ENCODE measurements at places on chromosomes 1 and 21.

DNA sequence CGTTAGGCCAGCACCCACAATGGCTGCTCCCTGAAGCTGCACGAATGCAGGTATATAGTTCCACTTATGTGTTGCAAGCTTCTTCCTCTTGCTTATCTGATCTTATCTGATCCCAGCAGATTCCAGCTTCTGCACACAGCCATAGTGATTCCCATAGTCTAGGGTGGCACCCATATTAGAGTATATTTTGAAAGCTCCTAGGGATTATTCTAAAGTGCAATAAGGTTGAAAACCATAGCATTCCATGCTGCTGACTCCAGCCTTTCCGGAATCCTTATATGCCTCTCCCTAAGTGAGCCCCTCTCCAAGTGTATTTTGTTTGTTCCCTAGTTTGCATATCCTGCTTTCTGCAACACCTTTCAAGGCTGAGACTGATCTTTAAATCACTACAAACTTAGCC lies 432.0 kb downstream of the SETD4 start:
- DNase-seq, result no peak

DNA sequence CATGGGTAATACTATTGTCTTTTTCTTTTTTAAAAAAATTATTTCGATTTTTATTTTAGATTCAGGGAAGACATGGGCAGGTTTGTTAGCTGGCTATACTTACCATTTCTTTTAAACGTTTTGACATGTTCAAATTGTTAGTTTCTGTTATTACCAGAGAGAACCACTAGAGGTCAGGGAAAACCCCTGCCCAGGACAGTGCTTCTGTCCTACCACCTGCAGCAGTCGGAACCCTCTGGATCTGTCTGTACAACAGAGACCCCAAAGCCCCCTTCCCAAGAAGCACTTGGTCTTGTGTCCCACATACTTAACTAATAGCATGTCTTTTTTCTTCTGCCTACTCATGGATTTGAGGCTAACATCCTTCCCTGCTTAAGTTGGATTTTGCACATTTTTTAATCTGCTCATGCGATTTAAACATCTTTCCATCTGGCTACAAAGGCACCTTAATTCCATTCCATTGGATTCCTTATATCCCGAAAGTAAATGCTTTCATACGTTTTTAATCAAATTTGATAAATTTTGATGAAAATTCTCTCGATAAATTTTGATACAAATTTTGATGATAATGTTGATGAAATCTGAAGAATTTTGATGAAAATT lies 10.0 kb upstream of the C1orf115 start:
- no peak for DNase-seq

DNA sequence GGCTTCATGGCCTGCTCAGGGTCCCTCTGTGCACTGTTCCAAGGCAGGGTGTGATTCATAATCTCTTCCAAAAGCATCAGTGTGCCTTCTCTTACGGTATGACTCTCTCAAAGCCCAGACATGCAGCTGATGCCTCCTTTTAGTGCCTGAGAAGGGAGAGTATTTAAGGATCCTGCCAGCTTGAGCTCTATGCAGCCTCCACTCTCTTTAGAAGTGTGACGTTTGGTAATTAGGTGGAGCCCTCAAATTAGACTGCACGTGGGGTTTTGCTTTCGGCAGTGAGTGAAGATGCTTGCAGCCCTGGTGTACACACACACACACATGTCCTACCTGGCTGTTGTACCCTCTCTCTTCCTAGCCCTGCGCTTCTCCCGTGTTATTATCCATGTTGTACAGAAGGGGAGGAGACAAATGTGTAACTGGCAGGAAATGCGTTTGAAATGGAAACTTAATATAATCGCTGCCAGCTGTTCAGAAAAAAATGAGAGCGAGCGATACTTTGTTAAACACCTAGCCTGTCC lies 2.6 kb upstream of the C1orf174 start:
- DNase-seq, result peak; percentile 13

GRCh38 chr1:82555501-82555900 lies 754.8 kb downstream of the ADGRL2 start:
- DNase-seq, result no peak

DNA sequence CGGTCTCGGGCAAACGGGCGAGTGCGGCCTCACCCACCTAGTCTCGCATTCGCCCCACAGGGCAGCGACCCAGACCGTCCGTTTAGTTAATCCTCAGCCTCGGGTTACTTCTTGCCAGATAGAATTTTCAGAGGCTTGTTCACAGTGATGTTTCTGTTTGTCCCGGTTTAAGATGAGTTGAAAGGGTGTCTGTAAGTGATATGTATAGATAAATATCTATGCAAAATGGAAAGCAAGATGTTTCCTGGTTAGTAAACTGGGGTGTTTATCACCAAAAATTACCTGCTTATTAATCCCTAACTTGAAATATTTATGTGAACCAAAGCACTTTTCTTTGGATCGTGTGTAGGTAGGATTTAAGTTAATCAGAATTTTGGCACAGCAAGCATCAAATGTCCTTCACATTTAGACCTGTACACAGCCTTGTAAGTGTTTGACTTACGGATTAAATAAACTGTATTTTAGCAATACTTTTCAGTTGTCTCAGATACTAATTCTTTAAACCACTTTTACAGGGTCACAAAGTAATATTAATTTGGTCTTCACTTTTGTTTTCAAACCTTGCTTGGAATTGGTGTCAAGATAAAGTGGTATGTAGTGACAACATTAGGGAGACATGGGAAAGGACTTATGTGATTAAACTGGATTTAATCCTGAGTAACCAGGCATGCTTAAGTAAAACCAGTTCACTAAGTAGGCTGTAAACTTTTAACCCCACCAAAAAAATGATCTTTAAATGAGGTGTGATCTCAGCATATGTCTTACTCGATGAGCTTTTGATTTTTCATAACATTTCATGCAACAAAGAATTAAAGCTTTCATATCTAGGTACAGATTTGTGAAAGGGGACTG lies 914 bp downstream of the ZNF326 start:
- DNase-seq, result no peak

DNA sequence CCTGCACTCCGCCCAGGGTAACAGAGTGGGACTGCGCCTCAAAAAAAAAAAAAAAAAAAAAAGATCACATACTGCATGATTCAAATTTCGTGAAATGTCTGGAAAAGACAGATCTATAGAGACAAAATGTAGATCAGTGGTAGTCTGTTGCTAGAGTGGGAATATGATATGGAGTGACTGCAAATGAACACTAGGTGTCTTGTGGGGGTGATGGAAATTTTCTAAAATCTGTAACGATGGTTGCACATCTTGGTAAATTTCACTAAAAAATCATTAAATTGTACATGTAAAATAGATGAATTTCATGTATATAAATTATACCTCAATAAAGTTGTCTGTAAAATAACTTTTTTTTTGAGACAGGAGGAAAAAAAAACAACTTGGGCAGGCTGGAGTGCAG lies 5.5 kb downstream of the AIDA start:
- no peak for DNase-seq

DNA sequence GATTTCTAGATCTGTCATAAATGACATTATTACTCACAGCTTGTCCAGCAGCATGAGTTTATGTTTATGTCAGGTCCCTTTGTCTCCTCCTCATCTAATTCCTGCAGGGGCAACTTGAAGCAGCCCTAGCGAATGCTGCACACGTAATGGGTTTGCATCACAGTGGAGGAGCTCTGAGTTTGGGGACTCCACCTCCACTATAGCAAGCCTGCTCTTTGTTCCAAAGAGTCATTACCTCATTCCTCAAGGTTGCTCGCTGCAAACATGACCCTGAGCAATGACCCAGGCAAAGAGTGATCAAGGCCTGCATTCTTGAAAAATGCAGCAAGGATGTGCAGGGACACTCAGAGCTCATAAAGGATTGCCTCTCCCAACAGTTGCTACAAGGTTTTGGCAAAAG lies 261.9 kb downstream of the HHIPL2 start:
- no peak for DNase-seq

DNA sequence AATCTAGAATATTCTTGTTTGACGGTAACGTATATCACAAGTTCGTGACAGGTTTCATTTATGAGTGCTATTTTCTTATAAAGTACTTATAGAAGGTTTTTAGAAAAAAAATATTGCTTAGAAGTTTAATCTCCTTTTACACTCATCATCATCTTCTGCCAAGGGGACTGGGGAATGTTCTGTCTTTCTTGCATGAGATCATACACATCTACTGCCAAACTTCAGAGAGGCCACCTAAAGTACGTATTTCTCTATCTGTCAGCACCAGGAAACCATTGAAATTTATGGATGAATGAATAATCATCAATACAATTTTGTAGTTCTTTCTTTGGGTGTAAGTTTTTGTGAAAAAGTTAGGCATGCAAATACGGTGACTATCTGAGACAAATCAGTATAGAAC lies 245.8 kb downstream of the SPATA17 start:
- no peak for DNase-seq

- no peak for DNase-seq
Observed at GRCh38 chr1:147287133-147287865, 44.8 kb downstream of the CHD1L start.

DNA sequence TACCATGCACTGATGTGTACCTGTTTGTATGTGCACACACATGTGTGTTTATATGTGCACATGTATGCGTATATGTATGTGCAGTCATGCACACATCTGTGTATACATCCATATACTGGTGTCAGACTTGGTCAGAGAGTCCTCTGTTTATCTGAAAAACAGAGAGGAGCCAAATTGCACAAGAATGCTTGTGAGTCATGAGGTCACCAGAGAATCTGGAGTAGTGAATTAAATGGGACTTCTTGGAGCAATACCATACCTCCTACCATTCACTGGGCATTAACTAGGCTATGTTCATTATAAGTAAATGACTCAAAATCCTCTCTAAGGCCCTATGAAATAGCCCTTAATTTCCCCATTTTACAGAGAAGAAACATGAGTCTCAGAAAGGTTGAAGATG lies 272.1 kb upstream of the C1orf87 start:
- no peak for DNase-seq
